ENCODE measurements at places on chromosomes 2 and 18.

GRCh38 chr2:202821206-202822160, 50.1 kb downstream of the ICA1L start:
- DNase-seq: no peak

DNA sequence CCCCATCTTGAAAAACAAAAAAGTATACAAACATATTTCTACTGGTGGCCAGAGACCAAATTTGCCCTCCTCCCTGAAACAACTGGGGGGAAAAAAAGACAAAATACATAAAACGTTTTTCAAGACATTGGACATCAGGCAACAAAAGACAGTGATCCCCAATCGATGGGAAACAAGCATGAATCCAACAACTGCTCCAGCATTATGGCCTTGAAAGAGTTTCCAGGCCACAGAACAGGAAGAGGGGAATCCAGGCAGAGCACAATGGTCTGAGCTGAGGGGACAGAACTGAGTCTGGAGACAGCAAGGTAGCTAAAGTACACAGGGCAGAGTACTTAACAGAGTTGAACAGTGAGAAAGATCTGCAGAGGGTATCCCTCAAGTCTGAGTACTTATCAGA, 4.4 kb downstream of the CCDC88A start:
- no peak for DNase-seq

DNA sequence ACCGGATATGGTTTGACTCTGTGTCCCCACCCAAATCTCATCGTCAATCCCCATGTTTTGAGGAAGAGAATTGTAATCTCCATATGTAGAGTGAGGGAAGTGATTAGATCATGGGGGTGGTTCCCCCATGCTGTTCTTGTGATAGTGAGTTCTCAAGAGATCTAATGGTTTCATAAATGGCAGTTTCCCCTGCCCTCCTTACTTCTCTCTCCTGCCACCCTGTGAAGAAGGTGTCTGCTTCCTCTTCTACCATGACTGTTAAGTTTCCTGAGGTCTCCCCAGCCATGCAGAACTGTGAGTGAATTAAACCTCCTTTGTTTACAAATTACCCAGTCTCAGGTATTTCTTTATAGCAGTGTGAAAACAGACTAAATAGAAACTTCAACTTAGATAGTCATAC, 69.5 kb downstream of the SESTD1 start:
- DNase-seq: no peak

GRCh38 chr2:124953921-124954320, 928.8 kb downstream of the CNTNAP5 start:
- DNase-seq: no peak

DNA sequence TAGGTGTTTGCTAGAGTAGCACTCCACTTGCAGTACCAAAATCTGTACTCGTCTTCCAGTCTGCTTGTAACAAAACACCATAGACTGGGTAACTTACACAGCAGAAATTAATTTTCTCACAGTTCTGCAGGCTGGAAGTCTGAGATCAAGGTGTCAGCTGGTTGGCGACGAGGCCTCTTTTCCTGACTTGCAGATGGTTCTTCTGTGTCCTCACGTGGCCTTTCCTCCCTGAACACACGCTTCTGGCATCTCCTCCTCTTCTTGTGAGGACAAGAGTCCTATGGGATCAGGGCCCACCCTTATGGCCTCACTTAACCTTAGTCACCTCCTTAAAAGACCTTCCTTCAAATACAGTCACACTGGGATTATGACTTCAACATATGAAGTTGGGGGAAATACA, 493.5 kb upstream of the MYT1L start:
- no peak for DNase-seq

DNA sequence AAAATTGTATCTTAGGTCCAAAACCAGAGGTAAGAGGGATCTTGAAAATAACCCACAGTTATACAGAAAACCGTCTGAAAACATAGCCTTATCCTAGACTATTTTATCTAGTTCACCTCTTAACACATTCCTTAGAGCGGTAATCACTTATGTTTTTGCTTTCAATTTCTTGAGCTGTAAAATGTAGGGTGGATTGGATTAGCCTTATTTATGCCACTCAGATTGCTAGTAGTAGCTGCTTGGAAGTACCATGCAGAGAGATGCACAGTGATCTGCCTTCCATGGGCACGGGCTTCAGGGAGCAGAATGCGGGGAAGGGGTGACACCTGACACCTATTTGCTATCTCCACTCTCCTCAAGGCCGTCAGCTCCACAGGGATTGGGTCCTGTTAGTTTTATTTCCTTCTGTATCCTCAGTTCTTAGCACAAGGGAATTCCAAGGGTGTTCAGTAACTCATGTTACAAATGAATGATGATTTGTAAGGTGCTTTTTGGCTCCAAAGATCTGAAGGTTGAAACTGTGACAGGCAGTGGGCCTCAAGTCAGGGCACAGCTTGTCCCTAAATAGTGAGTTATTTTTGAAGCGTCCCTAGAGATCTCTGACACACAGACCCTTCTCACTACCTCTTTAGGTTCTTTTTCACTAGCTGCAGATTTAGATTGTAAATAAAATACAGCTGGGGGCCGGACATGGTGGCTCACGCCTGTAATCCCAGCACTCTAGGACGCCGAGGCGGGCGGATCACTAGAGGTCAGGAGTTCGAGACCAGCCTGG, 64.0 kb upstream of the PMAIP1 start:
- no peak for DNase-seq

GRCh38 chr2:107419191-107419590, 407.5 kb upstream of the RGPD4 start:
- no peak for DNase-seq

- no peak for DNase-seq
These were observed 35.9 kb downstream of the CYRIA start for GRCh38 chr2:16629770-16630169.

GRCh38 chr2:86397986-86398385, 43.2 kb upstream of the KDM3A start:
- no peak for DNase-seq

GRCh38 chr18:49055754-49056172, 105.0 kb upstream of the SMAD7 start:
- DNase-seq: peak; percentile 14

GRCh38 chr2:205352593-205352992, 329.7 kb upstream of the NRP2 start:
- no peak for DNase-seq

DNA sequence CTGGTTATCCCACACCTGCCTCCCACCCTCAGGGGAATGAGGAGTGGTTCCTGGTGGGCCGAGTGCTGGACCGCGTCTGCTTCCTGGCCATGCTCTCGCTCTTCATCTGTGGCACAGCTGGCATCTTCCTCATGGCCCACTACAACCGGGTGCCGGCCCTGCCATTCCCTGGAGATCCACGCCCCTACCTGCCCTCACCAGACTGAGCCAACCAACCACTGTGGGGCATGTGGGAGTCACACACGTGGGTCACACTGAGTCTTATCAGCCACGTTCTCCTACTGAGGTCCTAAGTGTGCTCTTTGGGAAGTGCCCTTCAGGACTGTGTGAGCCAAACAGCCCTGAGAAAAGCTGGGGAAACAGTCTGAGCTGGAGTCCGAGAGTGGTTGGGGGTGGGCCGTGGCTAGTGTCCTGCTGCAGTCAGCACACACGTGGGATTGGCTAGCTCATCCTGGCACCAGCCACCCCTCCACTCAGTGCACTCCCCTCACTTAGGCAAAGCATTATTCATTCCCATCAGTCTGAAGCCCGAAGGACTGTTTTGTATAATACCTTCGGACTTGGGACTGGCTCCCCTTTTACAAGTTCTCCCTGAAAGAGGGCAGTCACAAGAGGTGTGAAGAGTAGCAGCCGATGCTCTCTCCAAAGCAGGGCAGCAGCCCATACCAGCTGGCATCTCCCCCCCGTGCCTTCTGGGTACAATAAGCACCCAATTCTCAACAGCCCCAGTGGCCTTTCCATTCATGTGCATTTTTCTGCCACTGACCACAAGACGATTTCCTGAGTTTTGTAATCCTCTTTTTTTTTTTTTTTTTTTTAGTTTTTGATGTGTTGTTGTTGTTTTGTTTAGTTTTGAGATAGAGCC, 4.6 kb downstream of the TIGD1 start:
- DNase-seq: no peak

- DNase-seq: no peak
These were observed 3.5 kb upstream of the EMILIN1 start for GRCh38 chr2:27074738-27075565.

GRCh38 chr18:61643884-61644647, 248.7 kb downstream of the RNF152 start:
- DNase-seq: no peak

GRCh38 chr2:157257312-157258252, at the start of gene GALNT5:
Gene GALNT5, plus strand, starts transcription at chr2:157257705. Its CDS starts 378 bp downstream, at chr2:157258083.
- DNase-seq: no peak

DNA sequence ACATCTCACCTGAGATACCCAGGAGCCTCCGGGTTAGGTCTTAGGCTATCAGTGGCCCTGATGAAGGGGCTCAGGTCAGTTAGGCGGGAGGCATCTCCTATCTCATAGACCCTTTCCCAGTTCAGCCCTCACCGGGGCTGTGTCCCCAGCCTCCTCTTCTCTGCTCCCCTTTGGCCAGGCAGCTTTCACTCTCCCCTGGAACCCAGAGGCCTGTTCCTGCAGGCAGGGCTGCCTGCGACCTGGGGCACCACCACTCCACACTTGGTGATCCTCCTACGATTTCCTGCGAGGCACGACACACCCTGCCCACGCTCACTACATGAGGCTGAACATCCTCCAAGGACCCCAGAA, 51.2 kb downstream of the SFXN5 start:
- no peak for DNase-seq

DNA sequence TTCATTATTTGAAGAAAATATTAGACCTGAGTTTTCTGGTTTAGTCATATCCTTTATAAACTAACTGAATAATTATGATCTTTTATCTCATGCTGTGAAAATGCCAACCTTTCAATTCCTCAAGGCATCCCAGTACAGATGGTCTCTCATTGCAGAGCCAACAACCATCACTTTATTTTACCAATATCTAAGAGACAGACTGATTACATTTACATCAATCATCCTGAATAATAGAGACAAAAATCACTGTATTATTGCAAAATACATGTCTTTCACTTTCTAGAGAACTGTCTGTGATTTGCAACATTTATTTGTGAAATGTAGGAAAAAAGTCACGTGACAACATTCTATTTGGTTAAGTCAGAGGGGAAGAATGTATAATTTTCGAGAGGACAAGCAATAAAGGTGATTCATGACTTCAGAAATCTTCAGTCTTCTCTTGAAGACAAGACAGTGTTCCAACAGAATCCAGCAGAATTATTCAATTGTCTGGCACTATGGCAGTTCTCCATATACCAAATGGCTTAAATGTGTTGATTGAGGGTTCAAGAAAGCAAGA, 503.6 kb upstream of the SYT4 start:
- DNase-seq: no peak

DNA sequence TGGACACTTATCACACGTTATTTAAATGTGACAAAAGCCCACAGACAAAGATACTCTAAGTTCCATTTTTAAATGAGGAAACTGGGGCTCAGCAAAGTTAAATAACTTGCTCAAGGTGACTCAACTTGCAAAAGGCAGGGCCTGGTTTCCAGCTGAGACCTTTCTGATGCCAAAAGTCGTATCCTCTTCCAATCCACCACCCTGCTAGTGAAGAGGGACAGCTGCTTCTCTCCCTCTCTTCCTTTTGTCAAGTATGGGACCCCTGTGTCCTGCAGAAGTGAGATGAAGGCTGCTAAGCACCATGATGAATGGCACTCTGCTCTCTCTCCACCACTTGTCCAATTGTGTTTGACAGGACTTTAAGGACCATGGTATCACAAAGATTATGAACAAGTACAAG, 140.9 kb downstream of the DYM start:
- no peak for DNase-seq

DNA sequence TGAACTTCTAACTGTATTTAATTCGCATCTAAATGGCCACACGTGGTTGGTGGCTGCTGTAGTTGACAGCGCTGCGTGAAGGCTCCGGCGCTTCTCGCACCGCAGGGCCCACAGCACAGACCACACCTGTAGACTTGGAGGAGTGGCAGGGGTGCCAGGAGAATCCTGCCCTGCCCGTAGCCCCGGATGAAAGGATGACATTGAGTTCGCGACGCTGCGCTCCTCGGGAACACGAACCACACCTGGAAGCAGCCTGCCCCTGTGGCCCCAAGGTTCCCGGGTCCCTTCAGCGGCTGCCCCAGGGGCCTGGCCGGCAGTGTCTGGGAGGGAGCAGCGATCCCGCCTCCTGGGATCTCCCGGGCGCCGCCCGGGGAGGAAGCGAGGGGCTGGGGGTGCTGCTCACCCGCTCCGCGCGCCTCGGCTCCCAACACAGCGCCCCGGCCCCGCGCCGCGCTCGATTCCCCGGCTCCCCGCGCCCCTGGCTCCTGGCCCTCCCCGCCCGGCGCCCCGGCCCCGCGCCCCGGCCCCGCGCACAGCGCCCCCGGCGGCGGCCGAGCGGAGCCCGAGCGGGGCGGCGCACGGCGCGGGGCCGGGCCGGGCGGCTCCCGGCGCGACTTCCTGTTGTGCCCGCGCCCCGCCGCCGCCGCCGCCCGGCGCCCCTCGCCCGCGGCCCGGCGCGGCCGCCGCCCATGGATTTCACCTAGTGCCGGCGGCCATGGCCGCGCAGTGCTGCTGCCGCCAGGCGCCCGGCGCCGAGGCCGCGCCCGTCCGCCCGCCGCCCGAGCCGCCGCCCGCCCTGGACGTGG, at the start of gene RNPEPL1:
Gene RNPEPL1 (plus strand): TSS at position 613 of the 806 bp plus-strand sequence. CDS start 103 bp downstream, at position 716.
- no peak for DNase-seq

GRCh38 chr2:168247341-168248261, at the start of gene STK39:
Gene STK39, minus strand, starts transcription at chr2:168247595. Its CDS starts 160 bp downstream, at chr2:168247435.
- DNase-seq: peak; percentile 62

DNA sequence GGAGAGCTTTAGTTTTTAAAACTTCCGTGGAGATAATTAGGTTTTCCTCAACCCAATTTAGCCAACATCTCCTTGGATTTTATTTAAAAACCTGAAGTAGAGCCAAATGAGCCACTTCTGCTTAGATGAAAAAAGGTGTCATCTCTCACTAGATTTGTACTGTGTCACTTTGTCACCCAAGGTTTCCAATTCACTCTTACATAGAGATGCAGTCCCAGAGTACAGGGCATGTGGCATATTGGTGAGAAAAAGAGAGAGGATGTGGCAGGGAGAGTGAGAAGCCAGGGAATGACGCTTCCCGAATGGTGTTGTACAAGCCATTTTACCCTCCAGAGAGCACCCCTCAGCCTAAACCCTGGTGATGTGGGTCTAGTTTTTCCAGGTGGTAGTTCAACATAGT, 44.4 kb upstream of the CTLA4 start:
- DNase-seq: no peak

GRCh38 chr2:105934467-105934866, 189.8 kb downstream of the NCK2 start:
- DNase-seq: no peak
